ENCODE measurements at places on chromosomes 11 and 22.

GRCh38 chr11:93526641-93527583 is 16.3 kb downstream of the SMCO4 start:
- no peak for DNase-seq

DNA sequence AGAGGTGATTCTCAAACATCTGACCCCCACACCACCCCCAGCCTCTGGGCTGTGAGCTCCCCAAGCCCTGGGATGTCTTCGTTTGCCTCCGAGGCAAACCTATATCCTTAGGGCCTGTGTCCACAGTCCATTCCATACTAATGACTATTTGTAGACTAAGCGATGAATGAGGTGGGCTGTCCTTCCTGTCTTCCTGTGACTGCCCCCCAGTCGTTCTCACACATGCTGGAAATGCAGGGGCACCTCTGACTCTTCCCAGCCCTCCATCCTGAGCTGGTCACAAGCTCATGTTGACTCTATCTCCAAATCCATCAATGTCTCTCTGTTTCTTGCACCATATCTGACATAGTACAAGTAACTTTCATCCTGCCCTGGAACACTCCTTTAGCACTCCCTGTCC is 4.8 kb downstream of the ATG16L2 start:
- DNase-seq = no peak

DNA sequence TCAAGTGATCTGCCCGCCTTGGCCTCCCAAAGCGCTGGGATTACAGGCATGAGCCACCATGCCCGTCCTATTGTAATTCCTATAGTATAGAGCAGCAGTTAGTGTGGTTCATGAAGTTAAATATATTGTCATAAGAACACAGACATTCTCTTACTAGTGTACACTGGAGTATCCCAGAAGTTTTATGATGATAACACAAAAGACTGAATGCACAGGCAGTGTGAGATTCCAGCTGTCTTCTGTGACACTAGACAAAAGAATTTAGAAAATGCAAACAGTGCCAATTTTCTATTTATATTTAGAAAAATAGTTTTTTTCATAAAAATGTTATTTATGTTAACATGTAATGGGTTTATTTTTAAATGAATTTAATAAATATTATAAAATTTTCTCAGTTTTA is 39.4 kb upstream of the RBX1 start:
- DNase-seq = no peak

DNA sequence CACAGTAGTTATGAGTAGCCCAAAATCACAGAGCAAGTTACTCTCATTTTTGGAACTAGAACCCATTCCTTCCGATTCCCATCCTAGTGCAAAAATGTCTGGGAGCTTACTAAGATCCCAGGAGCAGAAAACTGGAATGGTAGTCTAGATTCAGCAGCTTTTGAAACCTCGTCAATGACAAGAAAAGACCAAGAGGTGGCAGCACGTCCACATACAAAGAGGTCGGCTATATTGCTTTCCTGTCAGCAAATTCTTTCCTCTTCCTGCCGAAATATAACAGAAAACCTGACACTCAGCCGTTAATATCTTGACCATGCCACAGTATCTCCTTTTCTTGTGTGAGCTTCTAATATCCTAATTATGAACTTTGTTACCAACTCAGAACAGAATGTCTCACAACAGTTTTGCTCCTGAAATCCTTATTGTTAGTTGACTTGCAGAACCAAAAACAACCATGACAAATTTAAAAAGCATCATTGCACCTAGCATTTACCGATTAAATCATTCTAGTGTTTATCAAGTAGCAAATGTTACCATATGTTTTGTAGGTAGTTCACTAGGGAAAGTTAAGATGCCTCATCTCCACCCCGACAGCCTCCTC is 92.8 kb upstream of the OR9G4 start:
- peak; percentile 1 for DNase-seq

GRCh38 chr11:7648264-7648663 is 25.0 kb downstream of the CYB5R2 start:
- no peak for DNase-seq

DNA sequence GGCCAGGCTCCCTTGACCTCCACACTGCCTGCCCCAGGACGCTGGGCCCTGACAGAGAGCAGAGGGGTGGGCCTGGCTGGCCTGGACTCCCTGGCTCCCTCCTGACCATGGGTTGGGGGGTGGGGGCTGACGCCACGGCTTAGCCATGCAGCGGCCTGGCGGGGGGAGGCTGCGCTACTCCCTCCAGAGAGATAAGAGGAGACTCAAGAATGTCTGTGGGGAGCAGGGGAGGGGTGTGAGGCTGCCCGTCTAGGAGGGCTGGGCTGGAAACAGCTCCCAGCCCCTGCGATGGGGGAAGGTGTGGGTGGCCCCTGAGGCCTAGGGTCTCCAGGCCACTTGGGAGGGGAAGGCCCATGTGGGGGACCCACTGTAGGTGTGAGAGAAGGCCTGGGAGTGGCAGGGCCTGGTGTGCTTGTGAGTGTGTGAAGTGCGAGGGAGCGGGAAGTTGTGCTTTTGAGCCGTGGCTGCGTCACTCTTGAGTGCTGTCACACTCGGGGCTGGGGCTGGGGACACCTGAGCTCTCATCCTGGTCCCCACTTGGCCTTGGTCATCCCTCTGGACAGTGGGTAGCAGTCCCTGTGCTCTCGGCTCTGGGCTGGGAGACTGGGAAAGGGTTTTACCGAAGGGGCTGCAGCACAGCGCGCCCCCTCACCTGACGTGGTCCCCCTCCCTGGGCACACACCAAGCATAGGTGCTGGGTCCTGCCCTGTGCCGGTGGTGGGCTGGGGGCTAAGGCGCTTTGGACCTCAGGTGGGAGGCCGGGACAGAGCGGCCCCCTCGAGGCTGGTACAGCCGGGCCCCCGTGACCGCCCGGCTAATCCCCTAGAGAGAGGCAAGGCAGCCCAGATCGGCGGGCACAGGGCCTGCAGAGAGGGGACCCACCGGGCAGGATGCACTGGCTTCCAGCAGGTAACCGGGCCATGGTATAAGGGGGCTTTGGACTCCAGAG is 2.4 kb downstream of the MYRF start:
- DNase-seq = no peak

DNA sequence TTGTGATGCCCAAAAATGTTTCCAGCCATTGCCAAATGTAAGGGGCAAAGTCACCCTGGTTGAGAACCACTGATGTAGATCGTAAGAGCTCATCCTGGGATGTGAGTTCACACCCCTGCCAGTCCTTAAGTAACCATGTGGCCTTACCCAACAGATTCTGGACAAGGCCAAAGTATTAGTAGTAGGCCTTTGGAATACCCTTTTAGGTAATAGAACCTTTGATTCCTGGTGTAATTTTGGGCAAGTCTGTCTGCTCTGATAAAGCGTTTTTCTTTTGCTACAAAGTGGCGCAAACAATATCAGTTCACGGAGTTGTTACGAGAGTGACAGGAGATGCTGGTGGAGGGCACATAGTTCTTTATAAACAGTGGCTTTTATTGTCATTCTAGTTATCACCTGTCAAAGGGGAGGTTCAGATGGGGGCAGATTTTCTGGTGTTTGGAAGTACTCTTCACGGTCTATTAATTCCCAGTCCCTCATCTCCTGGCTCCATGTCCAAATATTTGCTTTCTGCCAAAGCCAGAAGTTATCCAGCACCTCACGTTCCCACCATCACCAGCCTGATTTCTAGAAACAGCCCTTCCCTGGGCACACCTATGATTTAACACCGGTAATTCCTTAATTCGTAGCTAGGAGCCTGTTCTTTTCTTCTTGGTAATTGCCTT is 73.8 kb upstream of the CRYBB3 start:
- no peak for DNase-seq

DNA sequence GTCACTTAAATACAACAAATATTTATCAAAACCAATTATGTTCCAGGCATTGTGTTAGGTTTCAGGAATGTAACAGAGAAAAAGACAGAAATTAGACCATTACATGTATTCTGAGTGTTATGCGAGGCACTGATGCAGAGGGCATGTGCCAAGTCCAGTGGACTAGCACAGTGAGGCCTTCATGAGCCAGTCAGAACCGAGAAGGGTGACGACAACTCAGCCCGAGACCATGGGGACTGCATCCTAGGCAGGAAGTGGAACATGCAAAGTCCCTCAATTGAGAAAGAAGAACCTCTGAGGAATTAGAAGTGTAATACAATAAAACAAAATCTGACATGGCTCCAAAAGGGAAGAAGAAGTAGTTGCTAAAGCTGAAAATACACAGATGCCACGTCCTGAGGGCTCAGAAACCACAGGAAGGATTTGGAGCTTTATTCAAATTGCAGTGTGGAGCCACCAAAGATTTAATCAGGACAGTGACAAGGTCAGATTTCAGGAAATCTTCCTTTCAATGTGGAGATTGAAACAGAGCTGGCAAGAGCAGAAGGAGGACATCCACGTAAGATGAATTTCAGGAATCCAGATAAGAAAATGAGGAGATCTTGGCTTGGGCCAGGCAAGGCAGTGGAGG is 529.6 kb downstream of the NTM start:
- no peak for DNase-seq

- no peak for DNase-seq
Measured at GRCh38 chr11:76783294-76783895, at the start of gene TSKU. Gene TSKU, plus strand, starts transcription at chr11:76783356. Its CDS starts 12,261 bp downstream, at chr11:76795617.

- no peak for DNase-seq
Measured at GRCh38 chr11:84260862-84261261, 974.7 kb upstream of the CCDC90B start.

DNA sequence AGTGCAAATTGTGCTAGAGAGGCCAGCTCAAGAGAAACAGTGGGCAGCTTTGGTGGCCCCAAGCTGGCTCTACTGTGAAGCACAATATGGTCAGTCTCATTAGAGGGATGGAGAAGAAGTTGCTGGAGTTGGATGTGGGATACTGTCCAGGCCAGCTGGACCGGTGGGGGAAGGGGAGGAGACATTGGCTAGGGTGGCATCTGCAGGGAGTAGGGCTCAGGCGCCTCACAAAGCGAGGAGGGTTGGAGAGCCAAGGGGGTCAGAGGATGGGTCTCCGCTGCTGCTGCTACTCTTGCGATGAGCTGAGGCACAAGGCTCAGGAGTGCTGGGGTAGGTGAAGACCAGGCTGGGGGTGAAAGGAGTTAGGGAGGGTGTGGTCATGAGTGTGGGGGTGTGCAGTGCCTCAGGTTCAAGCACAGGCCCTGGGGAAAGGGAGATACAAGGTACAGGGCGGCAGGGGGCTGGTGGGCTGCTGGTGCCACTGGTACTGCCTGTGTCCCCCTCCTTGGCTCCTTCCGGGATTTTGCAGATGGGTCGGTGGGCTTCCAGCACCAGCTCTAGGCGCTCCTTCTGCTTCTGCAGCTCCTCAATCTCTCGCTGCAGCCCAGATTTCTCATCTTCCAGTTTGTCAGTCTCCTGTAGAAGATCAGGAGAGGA is 2.3 kb downstream of the CCDC85B start:
- DNase-seq = no peak

DNA sequence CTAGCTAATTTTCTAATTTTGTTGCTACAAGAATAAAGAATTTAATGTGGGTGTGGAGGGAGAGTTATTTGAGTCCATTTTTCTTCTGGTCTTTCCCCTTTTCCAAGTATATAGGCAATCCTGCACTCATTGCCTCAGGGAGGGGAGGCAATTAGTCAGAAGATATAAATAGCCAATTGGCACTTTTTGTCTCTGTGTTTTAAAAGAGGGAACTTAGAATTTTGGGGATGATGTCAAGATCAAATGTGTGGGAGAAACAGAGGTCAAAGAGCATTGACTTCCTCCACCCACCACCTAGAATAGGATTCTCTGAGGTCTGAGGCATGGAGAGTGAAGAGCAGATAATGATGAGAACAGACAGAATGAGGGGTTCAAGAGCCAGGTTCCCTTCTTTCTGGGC is 120.3 kb upstream of the ZC3H12C start:
- DNase-seq = no peak

DNA sequence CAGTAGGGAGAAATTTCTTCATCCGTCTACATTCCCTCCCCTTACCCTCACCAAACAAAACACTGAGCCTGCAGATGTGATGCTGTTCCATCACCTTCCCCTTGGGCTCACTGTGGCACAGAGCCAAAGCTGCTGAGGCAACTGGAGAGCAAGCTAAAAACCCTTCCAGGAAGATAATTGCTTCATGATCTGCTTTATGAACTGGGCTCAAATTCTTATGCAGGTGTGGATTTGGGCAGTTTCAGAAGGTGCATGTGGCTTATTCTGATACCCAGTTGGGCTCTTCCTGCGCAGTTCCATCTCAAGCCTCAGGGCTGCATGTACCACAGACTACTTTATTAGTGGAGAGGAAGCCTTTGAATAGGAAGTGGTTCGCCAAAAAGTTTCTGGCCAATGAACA is 58.3 kb downstream of the AAMDC start:
- DNase-seq = no peak

DNA sequence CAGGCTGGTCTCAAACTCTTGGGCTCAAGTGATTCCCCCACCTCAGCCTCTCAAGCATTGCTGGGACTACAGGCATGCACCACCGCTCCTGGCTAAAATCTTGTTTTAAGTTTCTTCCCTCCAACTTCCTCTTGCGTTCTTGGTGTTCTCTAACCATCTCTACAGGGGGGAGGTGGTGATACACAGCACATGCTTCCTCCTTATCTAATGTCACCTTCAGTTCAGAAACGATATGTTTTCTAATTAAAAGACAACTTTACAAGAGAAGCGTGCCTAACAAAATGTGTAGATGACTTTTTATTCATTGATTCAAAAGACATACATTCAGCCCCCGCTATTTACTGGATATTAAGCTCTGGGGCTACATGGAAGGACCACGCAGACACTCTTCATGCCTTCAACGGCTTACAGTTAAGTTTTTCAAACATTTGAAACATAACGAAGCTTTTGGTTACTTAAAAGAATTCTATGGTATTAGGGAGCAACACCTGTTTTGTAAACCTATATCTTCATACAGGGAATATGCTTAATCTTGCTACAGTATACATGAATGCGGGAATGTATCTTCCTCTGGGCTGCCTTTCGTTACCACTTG is 933 bp upstream of the DLAT start:
- DNase-seq = no peak

DNA sequence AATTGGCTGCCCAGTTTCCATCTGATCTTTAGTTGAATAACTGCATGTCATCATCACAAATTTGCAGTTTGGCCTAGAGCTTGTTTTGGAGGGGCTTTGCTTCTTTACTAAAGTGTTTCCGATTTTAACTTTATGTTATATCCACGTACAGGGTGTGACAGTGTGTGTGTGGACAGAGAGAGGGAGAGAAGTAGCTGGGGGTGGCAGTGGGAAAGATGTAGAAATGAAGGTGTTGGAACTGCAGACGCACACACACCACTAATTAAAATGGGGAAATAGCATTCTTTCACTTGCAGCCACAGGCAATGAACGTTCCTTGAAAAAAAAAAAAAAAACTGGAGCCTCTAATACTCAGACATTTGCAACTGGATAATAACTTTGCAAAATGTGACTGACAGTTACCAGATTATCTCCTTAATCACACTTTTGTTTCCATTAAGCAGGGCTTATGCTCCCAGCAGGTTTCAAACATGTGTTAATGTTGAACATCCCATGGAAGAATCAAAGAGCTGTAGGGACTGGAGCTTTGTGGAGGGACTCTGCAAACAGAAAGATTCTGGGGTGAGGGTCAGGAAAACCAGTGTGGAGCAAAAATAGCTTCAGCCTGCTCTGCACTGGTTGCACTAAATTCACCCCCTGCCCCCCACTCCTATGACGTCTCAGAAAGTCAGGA is 238.1 kb upstream of the TENM4 start:
- no peak for DNase-seq

- no peak for DNase-seq
Measured at GRCh38 chr11:38304926-38305325, 1706.9 kb upstream of the RAG2 start.

- no peak for DNase-seq
Measured at GRCh38 chr22:19361501-19362103, 69.9 kb downstream of the HIRA start.

GRCh38 chr11:75893251-75893650 is 78.2 kb downstream of the UVRAG start:
- DNase-seq = no peak
